NCI-H2107 (cell line): ENCODE measurements at places on chromosomes 6 and 20.

GRCh38 chr6:149864578-149865535 lies 698 bp upstream of the LRP11 start:
- no peak for DNase-seq

- no peak for DNase-seq
Observed at GRCh38 chr6:42460883-42461282, 9.2 kb upstream of the TRERF1 start.

- no peak for DNase-seq
Observed at GRCh38 chr20:2051946-2052345, 49.7 kb upstream of the STK35 start.

DNA sequence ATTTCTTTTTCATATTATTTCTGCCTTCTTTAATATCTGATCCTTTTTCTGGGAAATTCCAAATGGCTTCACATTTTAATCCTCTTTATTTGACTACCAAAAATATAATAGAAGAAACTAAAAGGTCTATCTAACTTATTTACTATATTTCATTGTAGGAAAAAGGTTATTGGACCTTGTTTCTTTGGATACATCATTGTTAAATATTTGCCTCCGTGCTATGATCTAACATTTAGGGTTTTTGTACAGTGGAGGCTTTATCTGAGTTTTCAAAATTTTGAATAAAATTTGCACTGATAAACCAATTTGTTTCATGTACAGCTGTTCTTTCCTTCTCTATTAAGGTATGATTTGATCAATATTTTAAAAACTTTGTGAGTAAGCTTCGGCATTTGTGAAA lies 109.5 kb downstream of the MEI4 start:
- no peak for DNase-seq

DNA sequence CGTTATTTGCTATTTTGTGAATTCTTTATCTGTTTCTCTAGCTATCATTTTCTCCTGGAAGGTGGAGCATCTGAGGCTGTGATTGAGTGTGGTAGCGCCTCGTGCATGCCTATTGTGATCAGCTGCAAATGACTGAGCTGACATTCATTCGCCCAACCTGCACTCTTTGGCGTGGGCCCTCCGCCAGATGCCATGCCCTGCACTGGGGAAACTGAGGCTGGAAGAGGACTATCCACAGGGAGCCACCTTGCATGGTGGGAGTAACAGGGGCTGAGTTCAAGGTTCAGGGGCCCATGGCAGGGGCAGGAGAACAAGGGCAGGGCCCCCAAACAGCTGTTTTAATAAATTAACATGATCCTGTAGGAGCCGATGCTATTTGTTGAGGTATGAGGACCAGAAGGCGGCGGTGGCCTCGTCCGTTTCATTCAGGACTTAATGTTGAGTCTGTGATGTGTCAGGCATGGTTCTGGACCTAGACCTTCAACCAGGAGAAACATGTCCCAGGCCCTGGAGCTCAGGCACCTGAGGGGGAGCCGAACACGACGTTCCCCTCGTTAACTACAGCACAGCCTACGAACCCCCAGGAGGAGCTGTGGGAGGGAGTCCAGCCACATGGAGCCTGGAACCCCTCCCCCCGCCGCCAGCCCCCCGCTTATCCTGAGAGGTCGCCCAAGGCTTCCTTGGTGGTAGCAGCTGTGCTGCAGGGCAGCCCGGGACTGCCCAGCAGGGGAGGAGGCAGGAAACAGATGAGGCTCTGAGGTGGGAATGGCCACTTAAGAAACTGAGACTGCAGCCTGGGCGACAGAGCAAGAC lies 242.9 kb downstream of the CDH4 start:
- DNase-seq, result no peak
